ENCODE measurements at places on chromosomes 11 and 22. TPM values are rescaled to one million over a fixed set of nuclear protein-coding genes. Genes with fewer than 3 reads are reported as not detected.

The NPAS4 gene
- under 0.01 TPM for total RNA-seq

The BDNF gene
- total RNA-seq: 174 TPM

The OR8H2 gene
- total RNA-seq: not detected

The OR8D1 gene
- total RNA-seq: not detected

The MMP7 gene
- total RNA-seq: not detected

The ZDHHC5 gene
- total RNA-seq: 21.4 TPM

The OSM gene
- total RNA-seq: not detected

The MS4A14 gene
- not detected for total RNA-seq

The VPREB3 gene
- total RNA-seq: not detected

The TRIM64C gene
- total RNA-seq: not detected

The P2RX6 gene
- 0.56 TPM for total RNA-seq

The SLC5A1 gene
- not detected for total RNA-seq

The AIFM3 gene
- 0.18 TPM for total RNA-seq

The CCDC87 gene
- 0.18 TPM for total RNA-seq

The HINFP gene
- 8.1 TPM for total RNA-seq

The OR8G5 gene
- not detected for total RNA-seq

The LRRC74B gene
- not detected for total RNA-seq

The FOLR1 gene
- not detected for total RNA-seq

The IFT27 gene
- 18.3 TPM for total RNA-seq

The TIMM10B gene
- 27.5 TPM for total RNA-seq

The TRIM29 gene
- total RNA-seq: not detected

The MMP12 gene
- not detected for total RNA-seq

The WT1 gene
- total RNA-seq: not detected

The OR52H1 gene
- total RNA-seq: 0.28 TPM

The LRRC4C gene
- under 0.01 TPM for total RNA-seq

The FLRT1 gene
- under 0.01 TPM for total RNA-seq

The NAALAD2 gene
- not detected for total RNA-seq

The CRYBA4 gene
- not detected for total RNA-seq

The SULT4A1 gene
- 1.1 TPM for total RNA-seq

The TAF6L gene
- total RNA-seq: 8.1 TPM

The OR10A2 gene
- total RNA-seq: not detected

The OR51B5 gene
- 0.54 TPM for total RNA-seq

The SPTBN2 gene
- 0.18 TPM for total RNA-seq

The RHOD gene
- 5.3 TPM for total RNA-seq

The OR52E8 gene
- not detected for total RNA-seq

The NECTIN1 gene
- 1.7 TPM for total RNA-seq

The TSKU gene
- 6.8 TPM for total RNA-seq

The SCN4B gene
- total RNA-seq: 0.18 TPM

The UCP3 gene
- total RNA-seq: under 0.01 TPM

The CELSR1 gene
- total RNA-seq: 0.56 TPM

The SLC22A8 gene
- total RNA-seq: not detected

The DCHS1 gene
- total RNA-seq: 1.4 TPM

The CRYBB2 gene
- total RNA-seq: not detected

The OLFML1 gene
- total RNA-seq: 0.18 TPM

The TMEM45B gene
- total RNA-seq: not detected

The KRTAP5-2 gene
- not detected for total RNA-seq

The C11orf91 gene
- not detected for total RNA-seq

Data from IMR-90 (cell line).